Hematopoietic multipotent progenitor cell treated with erythropoietin and hydrocortisone succinate and interleukin-3 and kit ligand, for 4 days (in vitro differentiated cells): ENCODE measurements at places on chromosomes 7 and 10.
A peak's percentile ranks its signal among the peaks of the same experiment; 100 is the strongest.

DNA sequence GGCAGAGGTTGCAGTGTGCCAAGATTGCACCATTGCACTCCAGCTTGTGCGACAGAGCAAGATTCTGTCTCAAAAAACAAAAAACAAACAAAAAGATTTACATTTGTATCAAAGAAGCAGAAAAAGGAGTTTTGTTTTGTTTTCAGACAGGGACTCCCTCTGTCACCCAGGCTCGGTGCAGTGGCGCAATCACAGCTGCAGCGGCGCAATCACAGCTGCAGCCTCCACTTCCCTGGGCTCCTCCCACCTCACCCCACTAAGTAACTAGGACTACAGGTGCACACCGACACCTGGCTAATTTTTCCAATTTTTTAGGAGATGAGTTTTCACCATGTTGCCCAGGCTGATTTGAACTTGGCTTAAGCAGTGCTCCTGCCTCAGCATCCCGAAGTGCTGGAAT, 1.8 kb downstream of the ARMC10 start:
- no peak for DNase-seq

GRCh38 chr7:136956232-136956631, 87.8 kb downstream of the CHRM2 start:
- DNase-seq = peak; percentile 20

DNA sequence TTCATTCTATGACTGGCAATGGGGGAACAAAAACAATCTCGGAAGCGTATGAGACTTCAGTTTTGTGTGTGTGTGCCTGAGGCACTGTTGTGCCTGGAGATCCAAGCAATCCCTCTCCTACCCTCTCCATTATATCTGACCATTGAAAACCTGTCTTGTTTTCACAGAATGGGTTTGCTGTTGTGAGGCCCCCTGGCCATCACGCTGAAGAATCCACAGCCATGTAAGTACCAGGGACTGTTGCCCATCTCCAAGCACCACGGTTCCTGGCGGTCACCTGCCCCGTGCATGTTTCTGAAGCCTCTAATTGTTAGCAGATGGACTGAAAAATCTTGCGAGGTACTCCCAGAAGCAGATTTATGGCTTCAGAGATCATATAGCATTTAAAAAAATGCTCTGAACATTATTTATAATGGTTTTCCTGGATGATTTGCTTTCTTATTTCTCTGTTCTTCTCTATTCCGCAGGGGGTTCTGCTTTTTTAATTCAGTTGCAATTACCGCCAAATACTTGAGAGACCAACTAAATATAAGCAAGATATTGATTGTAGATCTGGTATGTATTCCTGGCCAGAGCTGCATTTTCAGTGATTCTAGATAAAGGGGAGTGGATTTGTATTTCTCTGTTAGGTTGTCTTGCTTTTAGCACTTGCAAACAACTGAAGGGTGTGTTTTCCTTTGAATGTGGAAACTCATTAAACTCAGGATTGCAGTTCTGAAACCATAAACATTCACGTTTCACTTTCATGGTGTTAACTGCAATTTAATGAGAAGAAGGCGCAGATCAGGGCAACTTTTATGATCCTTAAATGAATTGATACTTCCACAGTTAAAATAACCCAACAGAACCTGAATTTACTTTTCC, 288.2 kb downstream of the TWIST1 start:
- DNase-seq = no peak

DNA sequence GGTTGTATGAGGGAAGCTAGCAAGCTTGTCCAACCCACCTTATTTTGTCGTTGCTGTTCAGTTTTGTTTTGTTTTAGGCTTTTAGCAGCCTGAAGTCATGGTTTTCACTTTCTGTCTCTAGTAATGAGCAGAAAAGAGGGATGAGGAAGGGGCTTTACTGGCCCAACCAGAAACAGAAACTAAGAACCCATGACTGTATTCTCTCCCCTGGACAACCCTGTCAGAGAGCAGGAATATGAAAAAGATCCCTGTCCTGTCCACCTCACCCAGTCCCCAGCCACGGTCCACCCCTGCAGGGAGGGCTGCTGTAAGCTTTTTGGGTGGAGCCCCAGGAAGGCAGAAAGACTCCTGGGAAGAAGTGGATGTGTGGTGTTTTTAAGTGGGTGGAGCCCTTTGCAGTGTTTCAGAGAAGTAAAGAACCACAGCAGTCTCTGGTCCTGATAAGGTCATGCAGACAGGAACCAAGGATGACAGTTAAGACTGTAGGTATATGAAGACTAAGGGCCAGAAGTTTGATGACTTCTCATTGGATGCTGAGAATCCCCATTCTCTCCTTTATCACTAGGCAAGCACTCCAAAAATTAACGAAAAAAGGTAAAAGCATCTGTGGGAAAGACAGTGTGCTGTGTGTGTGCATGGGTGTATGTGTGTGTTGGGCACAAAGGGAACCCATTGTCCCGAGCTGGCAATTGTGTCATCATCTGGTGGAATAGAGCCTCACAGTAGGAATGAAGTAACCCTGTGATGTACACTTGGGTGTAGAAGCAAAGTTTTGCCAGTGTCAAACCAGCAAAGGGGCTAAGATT, 13.8 kb downstream of the MRPL32 start:
- DNase-seq = peak; percentile 90

- DNase-seq = no peak
Measured at GRCh38 chr10:113305871-113306270, 247.0 kb upstream of the HABP2 start.

GRCh38 chr7:134943785-134944400, 42.4 kb upstream of the AGBL3 start:
- peak; percentile 62 for DNase-seq

DNA sequence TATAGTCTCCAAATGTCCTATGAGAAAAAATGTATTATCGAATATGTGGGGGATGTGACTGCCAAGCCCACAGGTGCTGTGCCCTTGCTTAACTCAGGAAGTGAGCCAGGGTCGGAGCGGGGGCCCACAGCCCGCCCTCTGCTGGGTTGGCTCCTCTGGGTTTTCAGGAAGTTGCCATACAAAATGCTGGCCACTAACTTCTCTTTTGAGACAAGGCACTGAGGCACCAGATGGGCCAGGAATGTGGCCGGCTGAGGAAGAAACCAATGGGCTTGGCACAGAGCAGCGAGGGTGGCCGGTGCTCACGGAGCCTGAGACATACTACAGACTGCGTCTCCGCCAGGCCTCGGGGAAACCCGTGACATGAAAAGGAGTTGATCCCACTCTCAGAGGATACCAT, 58.9 kb downstream of the FAM53B start:
- DNase-seq = peak; percentile 78

GRCh38 chr10:27646604-27647175, 98.9 kb downstream of the MKX start:
- no peak for DNase-seq

DNA sequence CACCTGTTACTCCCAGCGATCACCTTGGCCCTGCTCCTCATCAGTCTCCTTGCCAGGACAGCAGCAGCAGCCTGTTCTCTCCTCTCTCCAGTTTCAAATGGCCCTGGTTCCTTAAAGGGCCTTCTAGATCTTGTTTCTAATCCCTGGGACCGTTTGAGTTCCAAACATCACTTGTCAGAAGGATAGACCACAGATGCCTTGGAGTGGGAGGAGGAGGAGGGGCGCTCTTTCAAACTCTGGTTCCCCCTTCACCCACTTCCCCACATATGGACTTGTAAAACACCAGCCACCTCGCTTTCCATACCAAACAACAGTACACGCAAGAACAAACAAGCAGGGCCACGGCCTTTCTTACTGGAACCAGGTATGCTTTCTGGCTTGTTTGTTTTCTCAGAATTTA, 104.8 kb downstream of the PLXNA4 start:
- DNase-seq = no peak

GRCh38 chr7:25672496-25672895, 444.2 kb upstream of the NPVF start:
- no peak for DNase-seq

DNA sequence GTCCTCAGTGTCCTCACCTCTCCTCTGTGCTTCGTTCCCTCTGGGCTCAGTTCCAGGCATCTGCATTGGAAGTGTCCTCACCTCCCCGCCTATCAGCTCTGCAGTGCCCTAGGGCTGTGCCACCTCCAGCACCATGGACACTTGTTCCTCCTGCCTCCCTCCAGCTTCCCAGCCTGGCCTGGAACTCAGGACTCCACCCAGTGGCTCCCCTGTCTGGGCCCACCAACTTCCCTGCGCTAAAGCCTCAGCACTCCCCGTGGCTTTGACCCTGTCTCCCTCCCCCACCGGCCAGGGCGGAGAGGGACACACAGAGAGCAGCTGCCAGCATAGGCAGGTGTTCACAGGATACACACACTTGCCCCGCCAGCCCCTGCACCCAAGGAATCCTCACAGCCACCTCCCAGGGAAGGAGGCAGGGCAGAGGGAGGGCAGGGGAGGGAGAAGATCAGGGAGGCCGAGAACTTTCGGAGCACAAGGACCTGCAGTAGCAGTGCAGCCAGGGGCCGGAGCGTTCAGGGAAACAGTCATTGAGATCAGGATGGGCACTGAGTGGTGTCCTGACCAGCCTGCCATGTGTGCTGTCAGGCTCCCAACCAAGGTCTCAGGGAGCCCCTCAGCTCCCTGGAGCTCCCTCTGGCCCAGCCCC, 31.3 kb downstream of the ANXA8 start:
- DNase-seq = no peak

DNA sequence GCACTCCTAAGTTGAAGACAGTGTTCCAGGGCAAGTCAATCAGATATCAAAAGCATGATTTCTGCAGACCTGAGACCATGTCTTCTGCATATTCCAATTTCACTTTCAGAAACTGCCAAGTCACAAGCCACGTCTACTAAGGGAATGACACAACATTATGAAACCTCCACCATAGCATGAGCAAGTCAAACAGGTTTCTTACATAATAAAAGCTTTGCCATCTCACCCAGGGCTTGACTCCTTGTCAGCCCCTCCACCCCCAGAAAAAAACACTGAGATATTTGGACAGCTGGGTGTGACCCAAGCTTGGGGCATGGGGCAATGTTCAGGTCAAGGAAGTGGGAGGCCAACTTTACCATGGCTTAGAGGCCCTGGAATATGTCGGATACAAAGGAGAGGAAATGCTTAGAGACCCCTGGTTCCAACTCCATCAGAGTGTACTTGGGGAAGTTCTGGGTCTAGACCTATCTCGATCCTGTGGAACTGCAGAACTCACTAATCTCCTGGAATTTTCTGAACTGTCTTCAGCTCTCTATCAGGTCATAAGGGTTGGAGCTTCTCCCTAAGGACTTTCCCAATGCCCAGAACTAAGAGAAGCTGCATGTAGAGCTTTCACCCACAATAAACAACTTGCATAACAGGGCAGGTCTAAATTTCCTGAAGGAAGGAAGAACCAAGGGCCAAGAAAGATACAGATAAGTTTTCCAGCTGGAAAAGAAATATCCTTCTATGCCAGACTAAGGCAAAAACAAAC, 80.6 kb upstream of the NAMPT start:
- DNase-seq = peak; percentile 62

- DNase-seq = peak; percentile 53
Measured at GRCh38 chr7:118080947-118081346, 103.0 kb upstream of the LSM8 start.

DNA sequence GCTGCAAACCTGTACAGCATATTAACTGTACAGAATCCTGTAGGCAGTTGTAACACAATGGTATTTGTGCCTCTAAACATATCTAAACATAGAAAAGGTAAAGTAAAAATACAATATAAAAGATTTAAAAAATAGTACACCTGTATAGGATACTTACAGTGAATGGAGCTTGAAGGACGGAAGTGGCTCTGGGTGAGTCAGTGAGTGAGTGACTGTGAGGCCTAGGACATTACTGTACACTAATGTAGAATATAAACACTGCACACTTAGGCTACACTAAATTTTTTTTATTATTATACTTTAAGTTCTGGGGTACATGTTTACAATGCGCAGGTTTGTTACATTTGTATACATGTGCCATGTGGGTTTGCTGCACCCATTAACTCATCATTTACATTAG, 97.3 kb upstream of the STK17A start:
- DNase-seq = no peak

GRCh38 chr7:148153616-148154284, 436.8 kb upstream of the C7orf33 start:
- no peak for DNase-seq
